ENCODE measurements at places on chromosomes 16 and 17. TPM values are rescaled to one million over a fixed set of nuclear protein-coding genes. Genes with fewer than 3 reads are reported as not detected.
A peak's percentile ranks its signal among the peaks of the same experiment; 100 is the strongest.

Gene ARL6IP1
- total RNA-seq, result 106 TPM

Gene ITGAD
- total RNA-seq, result not detected

Gene KRT24
- not detected for total RNA-seq

Gene CES1
- not detected for total RNA-seq

GRCh38 chr16:66290431-66290830 lies 76.1 kb upstream of the CDH5 start:
- H3K4me3 ChIP-seq, result no peak overlapping the region
- no peak overlapping the region for H3K27ac ChIP-seq
- no peaks in the 10 kb centered on the region for H3K4me1 ChIP-seq
- DNase-seq, result peak; percentile 3
- no peaks in the 10 kb centered on the region for H3K36me3 ChIP-seq

GRCh38 chr16:89410794-89411309 lies 79.5 kb downstream of the ANKRD11 start:
- peaks cover 88% of the 10 kb centered on the region for H3K4me1 ChIP-seq
- no peaks in the 10 kb centered on the region for H3K27me3 ChIP-seq
- peak overlapping the region; percentile 84 for H3K4me3 ChIP-seq
- peak overlapping the region; percentile 93 for H3K27ac ChIP-seq
- peaks cover under 1% of the 10 kb centered on the region for H3K36me3 ChIP-seq

DNA sequence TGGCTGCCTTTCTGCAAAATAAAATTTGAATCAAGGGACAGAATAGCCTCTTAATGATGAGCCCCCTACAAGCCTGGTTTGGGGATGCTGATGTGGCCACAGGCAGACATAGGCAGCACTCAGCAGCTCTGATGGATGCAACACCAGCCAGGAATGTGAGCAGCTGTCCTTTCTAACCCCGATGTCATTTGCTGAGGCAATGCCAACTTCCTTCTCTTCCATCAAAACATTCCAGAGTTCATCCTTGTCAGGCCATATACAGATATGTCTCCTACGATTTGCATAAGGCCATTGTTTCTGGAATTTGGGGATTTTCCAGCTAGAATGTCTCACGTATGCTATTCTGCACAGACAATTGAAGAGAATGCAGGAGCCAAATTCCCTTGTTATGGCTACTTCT lies 52.1 kb upstream of the MYOCD start:
- no peaks in the 10 kb centered on the region for H3K27me3 ChIP-seq
- no peak overlapping the region for H3K27ac ChIP-seq
- H3K36me3 ChIP-seq, result no peaks in the 10 kb centered on the region
- DNase-seq, result no peak
- no peaks in the 10 kb centered on the region for H3K4me1 ChIP-seq
- H3K4me3 ChIP-seq, result no peak overlapping the region

DNA sequence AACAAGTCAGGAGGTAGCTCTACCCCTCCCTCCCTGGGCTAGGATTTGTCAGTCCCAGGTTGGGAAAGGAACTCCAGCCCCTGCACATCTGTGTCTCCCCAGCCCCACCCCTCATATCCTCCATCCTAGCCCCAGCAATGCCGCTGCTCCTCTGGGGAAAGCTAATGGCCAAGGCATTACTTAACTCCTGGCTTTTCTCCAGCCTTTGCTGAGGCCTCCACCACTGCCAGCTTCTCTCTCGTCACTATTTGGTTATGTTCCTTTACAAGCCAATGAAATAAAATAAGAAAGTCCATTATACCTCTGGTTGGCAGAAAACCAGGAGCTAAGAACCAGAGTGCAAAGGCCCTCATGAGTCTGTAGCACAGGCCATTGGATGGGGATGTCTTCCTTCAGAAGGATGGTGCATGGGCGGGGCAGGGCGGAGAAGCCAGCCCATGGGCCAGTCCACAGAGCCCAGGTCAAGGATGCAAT lies 171.0 kb downstream of the CCDC182 start:
- H3K4me1 ChIP-seq, result peaks cover 14% of the 10 kb centered on the region
- H3K4me3 ChIP-seq, result no peak overlapping the region
- no peaks in the 10 kb centered on the region for H3K27me3 ChIP-seq

GRCh38 chr16:17798716-17799115 lies 328.0 kb upstream of the XYLT1 start:
- no peaks in the 10 kb centered on the region for H3K36me3 ChIP-seq
- H3K4me1 ChIP-seq, result no peaks in the 10 kb centered on the region
- no peak for DNase-seq
- H3K4me3 ChIP-seq, result no peak overlapping the region
- H3K27ac ChIP-seq, result no peak overlapping the region

GRCh38 chr16:85248342-85248741 lies 136.1 kb upstream of the CIBAR2 start:
- no peak overlapping the region for H3K27ac ChIP-seq
- peaks cover 9% of the 10 kb centered on the region for H3K4me1 ChIP-seq

Data from naive thymus-derived CD8-positive, alpha-beta T cell (primary cell).